ENCODE measurements at places on chromosomes 16 and 17. TPM values are rescaled to one million over a fixed set of nuclear protein-coding genes. Genes with fewer than 3 reads are reported as not detected.
A peak's percentile ranks its signal among the peaks of the same experiment; 100 is the strongest.

DNA sequence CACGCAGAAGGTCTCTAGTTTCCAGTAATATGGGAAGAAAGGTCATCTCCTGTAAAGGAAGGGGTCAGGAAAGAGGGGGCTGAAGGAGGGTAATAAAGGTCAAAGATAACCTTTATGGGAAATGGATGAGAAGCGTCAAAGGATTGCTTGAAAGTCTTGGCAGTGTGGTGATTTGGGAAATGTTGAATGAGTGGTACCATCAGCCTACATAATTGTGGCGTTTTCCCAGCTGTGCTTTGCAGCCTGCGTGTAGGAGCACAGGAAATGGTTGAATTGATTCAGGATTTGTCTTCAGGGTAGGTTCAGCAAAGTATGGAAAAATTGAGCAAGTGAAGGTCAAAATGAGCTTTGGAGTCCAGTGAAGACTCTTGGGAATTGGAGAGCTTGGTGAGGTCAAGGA lies 115.8 kb upstream of the NOL11 start:
- no peak overlapping the region for H3K4me3 ChIP-seq
- H3K27ac ChIP-seq, result no peak overlapping the region
- peaks cover 6% of the 10 kb centered on the region for H3K4me1 ChIP-seq

DNA sequence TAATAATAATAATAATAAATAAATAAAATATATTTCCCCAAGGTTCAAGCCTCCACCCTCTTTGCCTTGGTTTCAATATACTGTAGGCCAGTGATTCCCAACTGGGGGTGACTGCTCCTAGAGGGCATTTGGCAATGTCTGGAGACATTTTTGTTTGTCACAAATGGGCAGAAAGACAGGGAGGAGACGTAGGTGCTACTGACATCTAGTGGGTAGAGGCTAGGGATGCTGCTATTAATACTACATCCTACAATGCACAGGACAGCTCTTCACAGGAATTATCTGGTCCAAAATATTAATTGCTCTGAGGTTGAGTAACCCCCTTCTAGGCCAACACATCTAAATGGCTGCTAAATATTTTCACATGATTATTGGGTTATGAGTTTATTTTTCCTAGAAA lies 12.8 kb upstream of the PRR14 start:
- H3K4me3 ChIP-seq, result no peak overlapping the region
- peaks cover 2% of the 10 kb centered on the region for H3K27me3 ChIP-seq
- H3K27ac ChIP-seq, result peak overlapping the region; percentile 60
- peaks cover 18% of the 10 kb centered on the region for H3K4me1 ChIP-seq
- H3K36me3 ChIP-seq, result peaks cover 6% of the 10 kb centered on the region

- H3K27ac ChIP-seq, result peak overlapping the region; percentile 34
- peaks cover 18% of the 10 kb centered on the region for H3K36me3 ChIP-seq
- H3K4me3 ChIP-seq, result no peak overlapping the region
Measured at GRCh38 chr17:38735161-38735997, 5.2 kb downstream of the CISD3 start.

- no peak overlapping the region for H3K4me3 ChIP-seq
- peaks cover 15% of the 10 kb centered on the region for H3K27me3 ChIP-seq
- H3K36me3 ChIP-seq, result no peaks in the 10 kb centered on the region
Measured at GRCh38 chr17:56658648-56659047, 65.1 kb downstream of the NOG start.

- H3K4me3 ChIP-seq, result no peak overlapping the region
- no peaks in the 10 kb centered on the region for H3K27me3 ChIP-seq
- DNase-seq, result no peak
- H3K36me3 ChIP-seq, result peaks cover 1% of the 10 kb centered on the region
- no peak overlapping the region for H3K27ac ChIP-seq
- peaks cover 19% of the 10 kb centered on the region for H3K4me1 ChIP-seq
Measured at GRCh38 chr16:89502081-89502843, 5.9 kb upstream of the SPG7 start.

DNA sequence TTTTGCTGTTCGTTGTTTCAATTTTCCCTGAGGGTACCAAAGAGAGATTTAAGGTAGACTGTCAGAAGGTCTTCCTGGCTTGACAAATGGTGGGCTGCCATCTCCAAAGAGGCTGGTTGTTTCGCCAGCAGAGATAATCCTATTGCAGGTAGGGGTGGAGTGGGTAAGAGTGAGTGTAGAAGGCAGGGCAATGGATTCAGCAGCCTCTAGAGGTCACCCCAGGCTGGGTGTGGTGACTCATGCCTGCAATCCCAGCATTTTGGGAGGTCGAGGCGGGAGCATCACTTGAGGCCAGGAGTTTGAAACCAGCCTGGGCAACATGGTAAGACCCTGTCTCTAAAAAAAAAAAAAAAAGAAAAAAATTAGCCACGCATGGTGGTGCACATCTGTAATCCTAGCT lies 34.6 kb downstream of the DCAKD start:
- peaks cover 34% of the 10 kb centered on the region for H3K27me3 ChIP-seq
- H3K36me3 ChIP-seq, result peaks cover 5% of the 10 kb centered on the region
- peaks cover 18% of the 10 kb centered on the region for H3K4me1 ChIP-seq
- H3K4me3 ChIP-seq, result no peak overlapping the region

GRCh38 chr16:11133344-11133943 lies 122.6 kb downstream of the SOCS1 start:
- H3K27me3 ChIP-seq, result no peaks in the 10 kb centered on the region
- no peak overlapping the region for H3K4me3 ChIP-seq
- H3K36me3 ChIP-seq, result peaks cover 42% of the 10 kb centered on the region
- H3K27ac ChIP-seq, result peak overlapping the region; percentile 8
- peak; percentile 67 for DNase-seq

GRCh38 chr17:36107660-36108059 lies 4.0 kb downstream of the CCL4 start:
- peaks cover 10% of the 10 kb centered on the region for H3K4me1 ChIP-seq
- no peak overlapping the region for H3K27ac ChIP-seq
- no peak for DNase-seq
- no peak overlapping the region for H3K4me3 ChIP-seq

- no peak overlapping the region for H3K27ac ChIP-seq
- no peaks in the 10 kb centered on the region for H3K36me3 ChIP-seq
Measured at GRCh38 chr16:70678898-70679670, 6.8 kb downstream of the MTSS2 start.

DNA sequence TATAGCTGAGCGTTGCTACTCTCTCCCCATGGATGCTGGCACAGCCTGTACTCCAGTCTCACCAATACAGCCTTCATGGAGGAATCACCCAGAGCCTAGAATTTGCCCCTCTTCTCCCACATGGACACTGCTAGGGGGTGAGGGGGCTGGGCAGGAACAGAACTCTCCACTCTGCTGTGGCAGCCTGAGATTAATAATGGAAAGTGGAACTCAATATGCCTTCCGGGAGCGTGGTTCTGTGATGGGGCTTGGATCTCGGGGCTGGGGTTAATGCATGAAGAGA lies 1.2 kb downstream of the SLC9A5 start:
- peak overlapping the region; percentile 89 for H3K4me3 ChIP-seq
- peaks cover 2% of the 10 kb centered on the region for H3K36me3 ChIP-seq
- H3K27ac ChIP-seq, result no peak overlapping the region
- no peak for DNase-seq

Gene SHISA9
- not detected for total RNA-seq

Gene MYH8
- total RNA-seq, result not detected

All from activated CD4-positive, alpha-beta T cell treated with anti-CD3 and anti-CD28 coated beads, Interleukin-2, amount 10 ng/mL, durations not matched to agents 24 days and 14 days (primary cell).